ENCODE measurements at places on chromosomes 6 and 20.
A peak's percentile ranks its signal among the peaks of the same experiment; 100 is the strongest.

DNA sequence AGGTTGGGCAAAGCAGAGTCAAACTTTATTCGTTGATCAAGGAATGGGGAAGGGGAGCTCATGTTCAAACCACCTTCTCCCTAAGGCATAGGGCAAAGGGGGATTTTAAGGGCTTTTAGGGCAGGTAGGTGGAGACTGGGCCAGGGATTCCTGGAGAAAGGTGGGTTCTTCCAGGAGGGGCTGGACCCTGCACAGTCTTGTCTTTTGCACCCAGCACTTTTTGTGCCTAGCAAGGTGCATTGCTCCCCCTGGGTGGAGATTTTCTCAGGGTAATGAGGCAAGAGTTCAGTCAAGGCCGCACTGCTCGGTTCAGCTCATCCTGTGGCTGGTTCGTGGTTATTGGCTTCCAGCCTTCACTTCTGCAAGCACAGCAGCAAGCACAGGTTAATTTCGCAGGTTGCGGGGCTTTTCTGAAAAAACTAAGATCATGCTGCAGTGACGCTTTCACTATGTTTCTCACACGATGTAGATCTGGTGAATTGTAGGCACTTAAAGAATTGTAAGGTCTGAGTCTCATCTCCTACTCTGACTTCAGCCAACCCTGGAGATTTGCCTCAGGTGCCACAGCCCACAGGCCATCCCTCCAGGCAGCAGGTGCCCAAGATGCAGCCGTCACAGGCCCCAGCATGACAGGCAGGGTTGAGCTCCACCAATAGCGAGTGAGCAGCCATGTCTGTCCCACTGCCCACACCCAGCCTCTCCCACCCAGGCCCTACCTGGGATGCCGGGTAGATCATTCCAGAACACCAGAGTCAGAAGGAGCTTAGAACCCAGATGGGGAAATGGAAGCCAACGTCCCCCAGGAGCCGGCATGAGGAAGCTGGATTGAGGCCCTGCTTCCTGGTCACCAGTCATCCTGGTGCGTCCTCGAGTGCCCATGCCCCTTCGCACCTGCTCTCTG lies 37.1 kb downstream of the SUN5 start:
- peak; percentile 56 for DNase-seq

- no peak for DNase-seq
Observed at GRCh38 chr20:10857352-10858070, 183.7 kb upstream of the JAG1 start.

GRCh38 chr6:38571721-38572120 lies 68.0 kb downstream of the BTBD9 start:
- DNase-seq: no peak

- DNase-seq: no peak
Observed at GRCh38 chr20:37408302-37409193, 62.6 kb downstream of the SRC start.

DNA sequence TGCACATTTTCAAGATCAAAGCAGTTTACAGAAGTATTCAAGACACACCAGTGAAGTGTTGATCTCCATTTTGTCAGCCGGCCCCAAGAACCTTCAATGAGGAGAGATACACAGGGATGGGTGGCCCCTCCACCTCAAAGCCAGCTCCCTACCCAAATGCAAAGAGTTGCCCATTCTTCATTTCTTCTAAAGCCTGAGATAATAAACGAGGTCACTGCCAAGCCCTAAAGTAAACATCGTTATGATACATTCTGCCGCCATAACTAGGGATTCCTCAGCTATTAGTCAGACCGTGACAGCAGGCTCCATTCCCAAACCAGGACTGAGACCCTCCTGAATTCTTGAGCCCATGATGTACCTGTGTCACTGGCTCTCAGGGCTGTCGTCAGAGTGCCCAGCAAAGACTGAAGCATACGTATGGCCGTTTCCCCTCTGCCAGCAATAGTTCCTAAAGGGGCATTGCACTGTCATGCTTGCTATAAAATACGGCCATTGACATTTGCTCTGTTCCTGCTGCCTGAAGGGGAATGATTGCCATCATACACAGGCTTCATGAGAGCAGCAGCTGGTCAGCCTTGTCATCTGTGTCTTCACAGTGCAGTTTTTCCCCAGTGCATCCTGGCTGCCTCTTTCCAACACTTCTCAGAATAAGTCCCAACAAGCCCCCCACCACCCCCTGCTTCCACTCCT lies 41.7 kb downstream of the ISM1 start:
- DNase-seq: no peak

GRCh38 chr20:7841291-7841970 lies 98.8 kb downstream of the HAO1 start:
- no peak for DNase-seq

GRCh38 chr20:59961423-59961822 lies 3.2 kb downstream of the CDH26 start:
- DNase-seq: no peak

GRCh38 chr20:9889270-9889981 lies 50.5 kb upstream of the PAK5 start:
- DNase-seq: no peak

DNA sequence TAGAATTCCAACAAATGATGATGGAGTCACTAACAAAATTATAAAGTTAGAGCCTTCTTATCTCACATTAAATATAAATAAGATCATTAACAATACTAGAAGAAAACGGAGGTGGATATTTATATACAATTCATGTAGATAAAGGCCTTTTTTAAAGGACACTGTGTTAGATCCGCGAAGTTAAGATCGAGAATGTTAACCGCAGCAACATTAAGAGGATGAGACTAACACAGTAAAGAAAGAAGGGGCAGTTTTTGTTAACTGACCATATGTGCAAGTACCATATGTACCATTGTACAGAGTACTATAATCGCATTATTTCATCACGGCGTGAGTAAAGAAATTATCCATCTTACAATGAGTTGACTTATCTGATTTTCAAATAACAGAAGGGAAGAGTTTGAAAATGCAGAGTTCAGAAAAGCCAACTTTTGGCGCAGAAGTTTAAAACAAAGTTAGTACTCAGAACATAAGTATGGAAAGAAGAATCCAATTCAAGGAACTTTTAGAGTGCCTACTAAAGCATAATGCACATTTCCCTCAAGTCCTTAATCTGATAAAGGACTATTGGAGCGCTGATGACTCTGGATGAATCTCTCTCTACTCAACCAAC lies 1.4 kb downstream of the FBXL4 start:
- DNase-seq: no peak

GRCh38 chr6:128209771-128210170 lies 308.9 kb upstream of the THEMIS start:
- no peak for DNase-seq

GRCh38 chr20:38269040-38269439 lies 8.5 kb upstream of the KIAA1755 start:
- DNase-seq: no peak

DNA sequence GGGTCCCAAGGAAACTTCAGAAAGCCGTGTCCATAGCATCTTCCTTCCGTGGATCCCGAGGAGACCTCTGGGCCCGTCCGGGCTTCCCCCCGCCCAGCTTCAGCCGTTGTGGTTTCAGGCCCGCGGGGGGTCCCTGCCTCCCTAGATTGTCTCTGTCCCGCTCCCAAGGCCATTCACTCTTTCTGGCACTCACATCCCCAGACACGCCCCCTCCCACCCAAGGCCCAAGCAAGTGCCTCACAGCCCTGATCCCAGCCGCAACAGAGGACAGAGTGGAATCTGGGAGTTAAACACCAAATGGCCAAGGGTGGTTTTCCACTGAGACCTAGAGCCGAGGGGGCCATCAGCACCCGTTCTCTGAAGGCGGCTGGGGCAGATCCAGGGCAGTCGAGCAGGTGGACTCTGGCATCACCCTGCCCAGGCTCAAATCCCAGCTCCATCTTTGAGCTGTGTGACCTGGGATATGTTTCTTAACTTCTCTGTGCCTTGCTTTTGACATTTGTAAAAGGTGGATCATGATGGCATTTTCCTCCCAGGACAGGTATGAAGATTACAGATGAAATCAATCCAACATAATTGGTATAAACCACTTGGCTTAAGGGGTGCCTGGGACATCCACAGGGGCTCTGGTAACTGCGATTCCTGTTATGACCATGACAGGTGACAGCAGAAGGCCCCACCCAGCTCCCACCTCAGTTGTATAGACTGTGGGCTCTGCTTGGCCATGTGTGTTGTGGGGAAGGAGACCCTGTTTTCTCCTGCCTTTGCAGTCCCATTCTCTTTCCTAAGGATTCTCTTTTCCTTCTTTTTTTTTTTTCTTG lies 48.1 kb downstream of the CTCFL start:
- DNase-seq: no peak

DNA sequence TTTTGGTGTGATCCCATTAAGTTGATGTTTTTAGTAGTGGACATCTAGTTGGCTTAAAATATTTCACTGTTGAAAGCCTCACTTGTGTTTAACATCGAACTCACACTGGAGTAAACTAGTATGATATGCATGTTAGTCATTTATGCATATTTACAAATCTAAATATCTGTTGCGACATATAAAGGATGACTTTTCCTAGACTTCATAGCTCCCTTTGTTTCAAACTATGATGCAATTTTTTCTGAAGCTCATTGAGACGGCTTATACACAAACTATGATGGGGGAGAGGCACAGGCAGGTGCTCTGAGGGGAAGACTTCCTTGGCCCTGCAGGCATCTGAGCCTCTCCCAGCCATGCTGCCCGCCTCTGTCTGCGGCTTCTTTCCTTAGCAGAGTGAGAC lies 11.8 kb upstream of the FOXC1 start:
- no peak for DNase-seq

DNA sequence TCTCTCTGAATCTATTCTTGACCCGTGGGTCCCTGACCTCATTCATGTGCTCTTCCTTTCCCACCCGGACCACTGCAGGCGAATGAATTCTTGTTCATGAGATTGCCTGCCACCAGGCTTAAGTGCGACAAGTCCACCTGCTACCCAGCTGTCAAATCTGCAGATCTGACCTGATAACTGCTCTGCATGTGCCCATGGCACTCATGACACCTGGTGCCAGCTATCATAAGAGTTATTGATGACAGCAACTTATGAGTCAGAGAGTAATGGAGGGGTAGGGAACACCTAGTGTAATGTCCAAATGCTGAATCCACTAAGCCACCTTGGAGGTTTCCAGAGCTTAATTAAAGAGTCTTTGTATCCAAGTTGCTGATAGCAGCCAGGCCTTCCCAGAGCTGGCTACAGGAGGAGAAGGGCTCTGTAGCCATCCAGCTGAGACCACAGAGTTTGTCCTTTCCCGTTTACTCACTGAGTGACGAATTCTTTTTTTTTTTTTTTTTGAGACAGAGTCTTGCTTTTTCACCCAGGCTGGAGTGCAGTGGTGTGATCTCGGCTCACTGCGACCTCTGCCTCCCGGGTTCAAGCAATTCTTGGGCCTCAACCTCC lies 17.4 kb downstream of the SHLD1 start:
- DNase-seq: no peak

DNA sequence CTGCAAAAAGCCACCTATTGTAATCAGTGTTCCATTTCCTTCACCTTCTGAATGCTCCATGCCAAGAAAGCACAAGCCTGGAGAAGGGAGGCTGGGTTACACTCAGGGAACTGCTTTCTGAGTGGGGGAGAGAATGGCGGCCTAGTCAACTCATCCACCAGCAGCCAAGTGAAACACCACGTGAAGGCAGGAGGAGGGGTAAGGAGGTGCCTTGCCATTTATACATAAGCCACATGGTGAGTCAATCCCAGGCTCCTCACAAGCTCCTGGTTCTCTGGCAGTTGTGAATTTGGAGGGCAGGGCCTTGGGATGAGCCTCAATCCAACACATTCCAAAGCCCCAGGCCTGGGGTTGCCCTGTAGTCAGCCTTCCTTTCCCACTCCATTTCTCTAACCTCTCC lies 149.4 kb downstream of the CD24 start:
- no peak for DNase-seq

All from CD8-positive, alpha-beta T cell (primary cell).